ENCODE measurements at places on chromosomes 12 and 14. TPM values are rescaled to one million over a fixed set of nuclear protein-coding genes. Genes with fewer than 3 reads are reported as not detected.

Gene IL26
- total RNA-seq = not detected

Gene MFAP5
- 4.8 TPM for total RNA-seq

DNA sequence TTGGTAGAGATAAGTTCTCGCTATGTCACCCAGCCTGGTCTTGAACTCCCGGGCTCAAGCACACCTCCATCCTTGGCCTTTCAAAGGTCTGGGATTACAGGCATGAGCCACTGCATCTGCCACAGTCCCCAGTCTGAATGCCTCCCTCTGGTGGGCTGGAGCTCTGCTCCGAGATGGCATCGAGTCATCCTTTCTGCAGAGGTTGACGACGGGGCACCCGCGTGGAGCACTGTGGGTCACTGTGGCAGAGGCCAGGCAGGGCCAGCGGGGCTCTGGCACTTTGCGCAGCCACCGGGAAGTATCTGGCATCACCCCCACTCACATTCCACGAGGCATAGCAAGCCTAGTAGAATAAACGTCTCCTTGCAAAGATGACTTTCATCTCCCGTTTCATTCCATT is 163.3 kb upstream of the DIO3 start:
- DNase-seq = no peak

DNA sequence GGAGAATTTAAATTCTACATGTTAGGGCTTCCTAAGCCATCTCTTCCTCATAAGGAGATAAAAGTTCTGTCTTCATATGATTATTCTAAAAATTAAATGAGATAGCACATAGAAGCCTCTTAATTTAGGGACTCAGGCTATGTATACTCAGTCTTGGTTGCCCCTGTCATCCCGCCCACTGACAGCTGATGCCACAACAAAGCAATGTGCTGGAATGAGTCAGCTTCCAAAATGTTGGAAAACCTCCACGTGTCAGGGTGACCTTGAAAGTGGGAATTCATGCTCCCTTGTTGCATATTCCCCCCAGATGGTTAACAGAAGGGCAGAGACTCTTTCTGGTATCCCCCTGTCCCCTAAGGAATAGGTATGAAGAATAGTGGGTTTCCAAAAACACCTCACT is 238.0 kb upstream of the DDHD1 start:
- DNase-seq = peak; percentile 33

DNA sequence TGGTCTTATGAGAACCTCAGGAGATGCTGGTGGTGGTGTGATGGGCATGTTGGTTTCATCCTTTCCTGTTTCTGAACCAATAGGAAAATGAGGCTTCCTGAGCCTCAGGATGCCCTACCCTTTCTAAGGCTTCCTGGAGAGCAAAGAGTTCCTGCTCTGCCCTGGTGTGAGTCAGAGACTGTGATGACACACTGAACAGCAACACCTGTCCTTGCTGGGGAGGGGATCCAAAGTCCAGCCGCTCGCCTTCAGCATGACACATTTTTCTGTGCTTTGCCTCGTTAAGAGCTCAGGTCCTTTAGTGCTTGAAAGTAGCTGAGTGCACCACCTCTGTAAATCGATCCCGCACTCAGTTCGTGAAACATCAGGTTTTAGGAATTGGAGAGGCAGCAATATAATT is 116.0 kb downstream of the CACNA1C start:
- no peak for DNase-seq

Measured in fibroblast of villous mesenchyme (primary cell).